Activated CD8-positive, alpha-beta memory T cell treated with anti-CD3 and anti-CD28 coated beads, Interleukin-2, amount 10 ng/mL, durations not matched to agents 7 days and 5 days (primary cell): ENCODE measurements at places on chromosomes 2 and 18.

- DNase-seq: no peak
Observed at GRCh38 chr2:21054011-21054410, 10.1 kb upstream of the APOB start.

- DNase-seq: peak; percentile 57
Observed at GRCh38 chr2:47272031-47272864, 117.1 kb upstream of the STPG4 start.

DNA sequence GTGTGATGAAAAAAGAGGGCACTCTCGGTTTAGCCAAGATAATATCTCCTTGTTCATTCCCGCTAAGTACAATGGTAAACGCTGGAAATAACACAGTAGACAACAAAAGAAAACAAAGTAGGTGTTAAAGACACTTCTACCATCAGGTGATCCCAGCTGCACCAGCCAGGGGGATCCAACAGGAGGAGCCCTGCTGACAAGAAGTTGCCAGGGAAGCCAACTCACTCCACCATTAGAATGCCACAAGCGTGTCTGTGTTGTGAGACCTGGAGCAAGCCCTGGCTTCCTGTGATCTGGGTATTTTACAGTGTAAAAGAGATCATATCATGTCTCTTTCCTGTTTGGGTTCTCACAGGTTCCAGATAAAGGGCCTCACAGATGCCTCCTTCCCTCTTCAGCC lies 117.0 kb downstream of the GRB14 start:
- no peak for DNase-seq

GRCh38 chr2:223890721-223891120 lies 53.3 kb upstream of the AP1S3 start:
- no peak for DNase-seq

- no peak for DNase-seq
Observed at GRCh38 chr2:45591073-45591472, 20.0 kb downstream of the SRBD1 start.

GRCh38 chr2:6845312-6845711 lies 20.4 kb downstream of the CMPK2 start:
- no peak for DNase-seq

DNA sequence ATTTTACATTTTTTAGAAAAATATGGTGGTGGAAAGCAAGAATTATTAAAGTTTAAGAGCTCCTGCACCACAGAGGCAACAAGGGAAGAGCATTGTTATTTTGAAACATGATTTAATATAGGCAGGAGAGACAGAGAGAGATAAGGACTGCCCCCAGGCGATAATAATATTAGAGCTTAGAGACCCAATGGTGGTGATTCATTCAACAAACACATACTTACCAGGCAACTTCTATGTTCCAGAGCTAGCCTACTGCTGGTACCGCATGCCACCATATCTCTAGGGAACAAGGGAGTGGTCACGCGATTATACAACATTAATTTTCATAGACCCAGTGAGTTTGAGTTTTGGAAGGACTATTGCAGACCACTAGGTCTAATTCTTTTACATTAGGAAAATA lies 327.8 kb upstream of the SOX11 start:
- DNase-seq: no peak

- no peak for DNase-seq
Observed at GRCh38 chr18:22739789-22740188, 193.3 kb upstream of the RBBP8 start.

- no peak for DNase-seq
Observed at GRCh38 chr18:45954070-45954934, 12.8 kb downstream of the EPG5 start.

GRCh38 chr2:227789803-227790202 lies 23.8 kb upstream of the CCL20 start:
- DNase-seq: no peak

DNA sequence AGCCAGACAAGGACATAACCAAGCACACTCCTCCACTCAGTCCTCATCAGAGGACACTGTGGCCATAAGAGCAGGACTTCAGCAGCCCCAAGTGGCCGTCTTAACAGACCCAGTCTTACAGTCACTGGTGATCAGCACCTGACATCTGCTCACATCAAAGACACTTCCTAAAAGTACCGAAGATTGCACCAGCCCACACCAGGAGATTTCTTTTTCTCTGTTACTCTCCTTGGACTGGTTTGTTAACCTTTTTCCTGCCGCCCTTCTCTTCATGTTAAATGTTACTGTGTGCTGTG lies 44.1 kb downstream of the MRPS5 start:
- no peak for DNase-seq

GRCh38 chr18:59959073-59959472 lies 59.3 kb downstream of the PMAIP1 start:
- no peak for DNase-seq

- DNase-seq: no peak
Observed at GRCh38 chr2:21415234-21415633, 291.5 kb downstream of the TDRD15 start.

DNA sequence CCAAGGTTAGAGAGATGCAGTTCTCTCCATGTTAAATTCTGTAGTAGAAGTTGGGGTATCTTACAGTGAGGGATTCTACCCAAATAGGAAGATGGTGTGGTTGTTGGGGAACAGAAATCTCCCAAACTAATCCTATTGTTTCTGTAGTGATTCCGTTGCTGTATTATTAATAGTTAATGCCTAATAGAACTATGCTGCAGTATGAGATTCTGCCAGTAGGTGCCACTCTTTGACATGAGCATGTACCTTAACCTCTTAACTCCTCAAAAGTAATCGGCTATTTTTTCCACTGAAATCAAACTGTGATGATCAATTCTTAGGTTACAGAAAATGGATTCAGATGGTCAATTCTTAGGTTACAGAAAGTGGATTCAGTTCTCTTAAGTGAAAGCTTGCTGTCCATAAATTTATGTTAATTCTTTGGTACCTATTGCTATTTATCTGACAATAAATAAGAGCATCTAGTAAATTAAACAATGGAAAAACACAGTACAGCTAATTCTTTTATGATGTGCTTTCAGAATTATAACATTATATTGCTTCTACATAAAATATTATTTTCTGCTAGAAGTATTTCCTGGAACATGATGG lies 97.9 kb upstream of the DLX2 start:
- no peak for DNase-seq

GRCh38 chr2:167965907-167966761 lies 281.3 kb downstream of the STK39 start:
- DNase-seq: no peak

DNA sequence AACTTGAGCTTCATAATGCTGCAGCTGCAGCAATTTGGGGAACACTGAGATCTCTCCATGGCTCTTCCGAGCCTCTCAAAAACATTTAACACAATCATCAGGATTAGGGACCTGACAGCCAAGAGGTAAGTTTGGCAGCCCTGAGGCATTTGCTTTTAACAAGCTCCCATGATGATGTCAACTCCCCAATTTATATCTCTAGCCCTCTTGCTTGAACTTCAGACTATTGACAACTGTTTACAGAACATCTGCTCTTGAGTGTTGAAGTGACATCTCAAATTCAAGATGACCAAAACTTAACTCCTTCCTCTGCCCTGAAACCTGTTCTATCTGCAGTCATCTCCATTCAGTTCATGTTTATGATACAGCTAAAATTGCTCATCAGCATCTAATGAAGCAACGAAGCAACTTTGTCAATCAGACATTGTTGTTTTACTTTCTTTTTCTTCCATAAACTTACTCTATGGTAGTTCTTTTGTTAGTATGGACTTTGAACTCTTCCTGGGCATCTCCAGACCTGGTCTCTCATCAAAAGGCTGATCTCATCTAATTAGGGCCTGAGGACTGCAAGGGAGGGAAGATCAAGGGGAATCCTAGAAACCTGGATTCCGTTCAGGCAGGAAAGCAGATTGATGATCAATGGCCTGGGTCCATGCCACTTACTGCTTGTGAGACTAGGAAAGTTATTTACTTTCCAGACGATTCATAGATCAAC lies 48.1 kb downstream of the SEMA4F start:
- DNase-seq: no peak

DNA sequence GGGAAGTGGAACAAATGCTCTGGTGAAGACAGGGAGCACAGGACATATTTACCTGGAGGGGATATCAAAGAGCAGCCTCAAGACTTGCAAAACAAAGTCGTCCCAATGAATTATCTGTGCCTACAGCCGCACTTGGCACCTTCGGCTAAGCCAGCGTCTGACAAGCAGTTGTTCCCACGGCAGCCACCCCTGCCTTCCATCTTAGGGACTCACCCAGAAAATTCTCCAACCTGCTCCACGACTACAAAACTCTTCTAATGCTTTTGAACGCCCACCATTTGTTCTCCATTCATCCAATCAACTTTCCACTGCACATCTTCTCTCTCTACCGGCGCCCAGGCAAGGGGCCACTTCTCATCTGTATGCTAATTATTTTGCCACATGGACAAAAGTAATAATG lies 7.0 kb downstream of the MYT1L start:
- no peak for DNase-seq
